ENCODE measurements at places on chromosomes 1 and 21.

GRCh38 chr1:54800899-54801759, at the start of gene TTC22:
TSS of gene TTC22 (minus strand) at chr1:54801323. CDS start at chr1:54801163, 160 bp downstream.
- peak; percentile 64 for ATAC-seq

DNA sequence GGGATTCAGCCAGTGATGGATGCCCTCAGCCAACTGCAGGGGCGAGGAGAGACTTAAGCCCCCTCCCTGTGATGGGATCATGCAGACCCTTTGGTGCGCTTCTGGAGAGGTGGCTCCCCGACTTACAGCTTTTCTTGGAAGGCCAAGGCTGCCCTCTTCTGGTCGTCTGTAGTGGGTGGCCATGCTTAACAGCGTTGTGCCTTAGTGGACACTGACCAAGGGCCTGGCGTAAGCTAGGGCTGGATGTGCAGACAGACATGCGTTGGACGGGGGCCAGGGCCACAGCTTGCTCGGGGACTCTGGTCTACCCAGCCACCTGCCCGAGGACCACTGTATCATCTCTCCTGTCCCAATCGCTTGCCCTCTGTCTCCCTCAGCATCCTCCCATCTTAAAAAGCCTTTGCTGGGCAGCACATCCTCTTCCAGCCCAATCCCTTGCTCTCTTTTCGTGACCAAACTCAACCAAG, 5.5 kb downstream of the AZIN2 start:
- peak; percentile 64 for ATAC-seq

GRCh38 chr21:30463713-30464112, 16.5 kb downstream of the KRTAP19-1 start:
- ATAC-seq: no peak

- ATAC-seq: no peak
Observed at GRCh38 chr1:199629624-199630023, 397.9 kb upstream of the NR5A2 start.

GRCh38 chr1:43432907-43433306, 20.8 kb downstream of the HYI start:
- no peak for ATAC-seq

DNA sequence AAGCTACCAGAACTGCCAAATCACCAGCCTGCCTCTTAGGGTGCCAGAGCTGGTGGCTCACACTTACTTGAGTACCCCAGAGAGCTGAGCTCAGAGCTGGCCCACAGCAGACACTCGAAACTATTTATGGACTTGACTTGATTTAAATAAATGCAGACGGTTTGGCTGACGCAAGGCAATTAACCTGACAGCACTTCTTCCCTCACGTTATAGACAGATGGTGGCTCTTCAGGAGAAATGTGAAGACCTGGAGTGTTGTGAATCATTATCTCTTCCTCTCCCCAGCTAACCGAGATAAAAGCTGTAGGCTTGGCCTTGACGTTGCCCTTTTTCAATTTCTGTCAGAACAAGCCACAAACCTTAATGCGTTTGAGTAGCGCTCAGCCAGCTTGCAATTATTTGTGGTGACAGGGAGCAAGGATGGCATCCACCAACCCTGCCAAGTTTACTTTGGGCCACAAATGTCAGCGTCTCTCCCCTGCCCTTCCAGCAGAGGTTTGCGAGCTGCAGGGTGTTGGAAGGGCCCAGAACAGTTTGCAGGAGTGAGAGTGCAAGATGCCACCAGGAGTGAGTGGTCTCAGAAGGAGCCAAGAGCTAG, 34.0 kb upstream of the BCAR3 start:
- ATAC-seq: peak; percentile 79

- ATAC-seq: no peak
Observed at GRCh38 chr1:159212596-159212995, 7.9 kb downstream of the ACKR1 start.

GRCh38 chr1:56908619-56909221, 54.1 kb downstream of the C8A start:
- ATAC-seq: no peak

- no peak for ATAC-seq
Observed at GRCh38 chr1:172373864-172374263, 46.6 kb upstream of the C1orf105 start.

DNA sequence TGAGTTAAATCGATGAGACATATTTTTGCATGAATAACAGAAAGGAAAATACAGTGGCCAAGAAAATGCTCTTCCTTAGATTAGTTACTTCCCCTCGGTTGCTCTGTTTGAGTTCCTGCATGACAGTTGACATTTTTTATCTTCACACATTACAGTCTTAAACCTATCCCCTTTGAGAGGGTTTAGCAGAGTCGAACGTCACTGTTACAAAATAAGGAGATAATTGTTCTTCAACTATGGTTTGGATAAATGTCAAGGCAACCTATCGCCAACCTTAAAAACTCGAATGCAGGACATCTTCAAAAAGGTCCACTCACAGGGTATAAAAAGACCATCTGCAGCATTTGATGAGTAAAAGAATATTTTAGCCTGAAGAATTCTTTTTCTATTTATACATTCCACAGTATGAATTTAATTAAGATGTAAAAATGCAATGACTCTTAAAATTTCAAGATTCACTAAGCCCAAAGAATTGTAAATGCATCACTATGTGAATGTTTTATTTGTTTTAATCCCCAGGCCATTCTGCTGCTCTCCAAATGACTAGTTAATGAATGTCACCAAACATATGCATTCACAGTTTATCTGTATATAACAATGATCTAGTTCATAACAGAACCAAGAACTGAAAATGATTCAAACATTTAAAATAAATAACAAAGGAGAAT, 68.9 kb upstream of the COL11A1 start:
- ATAC-seq: no peak

- no peak for ATAC-seq
Observed at GRCh38 chr1:112460615-112461014, 48.1 kb upstream of the WNT2B start.

GRCh38 chr1:7608628-7609305, 162.3 kb upstream of the VAMP3 start:
- ATAC-seq: no peak

GRCh38 chr1:179327679-179328078, 34.1 kb downstream of the SOAT1 start:
- no peak for ATAC-seq

DNA sequence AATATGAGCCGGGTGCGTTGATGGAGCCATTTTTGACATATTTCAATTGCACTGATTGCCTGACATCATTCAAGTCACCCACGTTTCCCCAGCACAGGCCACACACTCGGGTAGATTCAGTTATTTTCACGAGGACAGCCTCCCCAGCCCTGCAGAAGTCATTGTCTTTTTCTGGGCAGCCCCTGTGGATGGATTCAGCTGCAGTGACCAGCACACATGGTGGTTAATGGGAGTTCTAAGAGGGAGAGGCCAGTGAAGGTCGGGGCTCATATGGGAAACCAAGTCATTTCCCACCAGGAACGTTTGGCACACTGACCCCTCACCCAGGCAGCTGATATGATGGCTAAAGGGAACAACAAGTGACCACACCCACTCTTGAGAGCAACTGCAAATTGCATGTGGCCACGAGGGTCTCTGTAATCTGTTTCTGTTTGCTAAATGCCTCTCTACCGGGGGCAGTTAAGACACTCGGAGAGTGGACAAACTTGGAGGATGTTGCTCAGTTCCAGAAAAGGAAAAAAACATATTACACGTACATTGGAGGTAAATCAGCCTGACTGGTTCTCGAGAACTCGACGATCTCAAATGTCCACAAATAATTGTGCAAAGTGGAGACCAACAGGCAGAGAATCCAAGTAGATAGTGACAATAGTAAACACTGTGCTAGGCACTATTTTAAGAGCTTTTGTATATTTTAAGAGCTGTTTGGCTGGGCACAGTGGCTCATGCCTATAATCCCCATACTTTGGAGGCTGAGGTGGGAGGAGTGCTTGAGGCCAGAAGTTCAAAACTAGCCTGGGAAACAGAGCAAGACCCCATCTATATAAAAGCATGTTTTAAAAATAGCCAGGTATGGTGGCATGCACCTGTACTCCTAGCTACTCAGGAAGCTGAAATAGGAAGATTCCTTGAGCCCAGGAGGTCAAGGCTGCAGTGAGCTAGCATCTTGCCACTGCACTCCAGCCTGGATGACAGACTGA, 167.2 kb upstream of the IRF2BP2 start:
- no peak for ATAC-seq

DNA sequence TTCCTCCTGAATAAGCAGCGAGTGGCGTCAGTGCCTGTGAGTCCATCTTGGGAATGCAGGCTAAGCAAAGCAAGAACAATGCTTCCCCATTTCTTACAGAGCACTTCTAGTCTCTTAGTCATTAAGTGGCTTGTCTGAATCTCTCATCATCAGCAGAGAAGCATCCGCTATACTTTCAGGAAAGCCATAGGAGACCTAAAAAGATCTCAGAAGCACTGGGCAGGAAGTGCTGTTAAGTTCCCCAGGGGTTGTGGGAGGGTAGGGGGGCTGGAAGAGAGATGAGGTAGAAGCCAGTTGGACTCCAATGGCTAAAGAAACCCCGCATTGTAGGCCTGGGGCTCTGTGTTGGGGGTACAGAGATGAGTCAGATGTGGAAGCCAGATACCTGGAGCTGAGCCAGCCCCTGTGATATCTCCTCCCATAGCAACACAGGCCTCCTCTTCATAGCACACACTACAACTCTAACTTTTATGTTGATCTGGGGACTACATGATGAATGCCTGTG, 44.9 kb downstream of the SYT6 start:
- peak; percentile 16 for ATAC-seq

DNA sequence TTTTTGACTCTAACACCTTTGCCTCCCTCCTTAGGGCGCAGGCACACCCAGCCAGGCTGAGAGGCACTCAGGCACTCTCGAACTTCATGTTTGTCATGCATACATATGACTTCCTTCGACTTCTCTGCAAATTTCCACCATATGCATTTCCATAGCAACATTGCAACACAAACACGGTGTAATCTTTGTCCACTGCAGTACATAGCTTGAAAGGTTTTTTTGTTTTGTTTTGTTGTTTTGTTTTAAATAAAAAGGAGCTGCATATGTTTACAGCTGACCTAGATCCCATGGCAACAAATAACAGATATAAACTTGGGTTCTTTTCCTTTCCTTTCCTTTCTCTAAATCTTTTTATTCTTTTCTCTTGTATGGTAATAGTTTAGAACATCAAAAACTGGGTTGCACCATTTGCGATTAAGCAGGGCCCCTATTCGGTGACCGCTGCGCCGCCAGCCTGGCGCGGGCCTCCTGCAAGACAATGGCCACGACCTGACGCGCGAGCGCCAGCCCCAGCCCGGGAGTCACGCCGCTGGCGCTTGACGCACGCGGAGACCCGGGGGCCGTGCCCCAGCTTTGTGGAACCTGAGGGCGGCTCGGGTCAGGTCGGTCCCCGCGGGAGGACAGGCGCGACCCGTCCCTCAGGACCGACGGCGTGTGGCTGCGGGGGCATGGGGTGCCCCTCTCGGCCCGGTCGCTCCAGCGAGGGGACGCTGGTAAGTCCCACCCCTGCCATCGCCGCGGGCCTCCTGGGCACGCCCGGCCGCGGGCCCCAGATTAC, 35.2 kb downstream of the CCN1 start:
- no peak for ATAC-seq

DNA sequence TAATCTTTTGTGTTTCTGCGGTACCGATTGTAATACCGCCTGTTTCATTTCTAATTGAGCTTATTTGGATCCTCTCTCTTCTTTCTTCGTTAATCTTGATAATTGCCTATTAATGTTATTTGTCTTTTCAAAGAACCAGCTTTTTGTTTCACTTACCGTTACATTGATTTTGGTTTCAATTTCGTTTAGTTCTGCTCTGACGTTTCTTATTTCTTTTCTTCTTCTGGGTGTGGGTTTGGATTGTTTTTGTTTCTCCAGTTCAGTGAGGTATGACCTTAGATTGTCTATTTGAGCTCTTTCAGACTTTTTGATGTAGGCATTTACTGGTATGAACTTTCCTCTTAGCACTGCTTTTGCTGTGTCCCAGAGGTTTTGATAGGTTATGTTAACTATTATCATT, 9.4 kb downstream of the OR2M2 start:
- no peak for ATAC-seq

DNA sequence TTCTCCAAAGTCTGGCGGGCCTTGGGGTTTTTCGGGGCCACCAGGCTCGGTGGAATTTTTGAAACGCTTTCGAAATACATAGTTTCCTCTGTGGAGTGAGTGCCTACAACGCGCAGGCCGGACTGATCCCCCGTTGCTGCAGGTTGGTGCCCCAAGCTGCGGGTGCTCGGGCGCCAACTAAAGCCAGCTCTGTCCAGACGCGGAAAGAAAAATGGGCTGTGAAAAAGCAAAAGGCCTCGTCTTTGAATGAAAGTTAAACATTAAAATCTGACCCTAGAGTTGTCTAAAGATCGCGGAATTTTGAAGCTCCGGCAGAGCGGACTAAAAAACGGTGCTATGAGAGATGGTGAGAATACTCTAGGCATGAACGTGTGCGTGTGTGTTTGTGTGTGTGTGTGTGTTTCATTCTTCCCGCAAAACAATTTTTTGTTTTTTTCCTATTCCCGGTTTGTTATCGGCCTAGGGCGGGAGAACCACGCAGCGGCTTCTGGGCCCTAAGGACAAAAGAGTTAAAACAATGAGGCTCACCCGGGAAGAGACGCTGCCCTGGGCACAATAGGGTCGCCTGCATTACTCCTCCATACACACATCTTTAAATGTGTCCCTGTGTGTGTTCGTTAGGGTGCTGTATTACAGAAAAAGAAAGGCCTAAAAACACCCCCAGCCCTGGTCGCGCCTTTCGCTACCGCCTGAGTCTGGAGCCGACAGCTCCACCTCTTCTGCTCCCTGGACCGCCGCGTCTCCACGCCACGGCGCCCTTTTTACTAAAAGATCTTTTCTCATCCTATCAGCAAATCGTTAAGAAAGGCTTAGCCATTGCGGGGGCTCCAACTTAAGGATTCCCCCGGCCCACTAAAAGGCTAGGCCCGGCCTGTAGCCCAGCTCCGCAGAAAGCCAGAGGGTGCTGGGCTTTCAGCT, 3.2 kb downstream of the TBX15 start:
- ATAC-seq: no peak

GRCh38 chr21:42939582-42940413, 14.4 kb upstream of the ERVH48-1 start:
- no peak for ATAC-seq

DNA sequence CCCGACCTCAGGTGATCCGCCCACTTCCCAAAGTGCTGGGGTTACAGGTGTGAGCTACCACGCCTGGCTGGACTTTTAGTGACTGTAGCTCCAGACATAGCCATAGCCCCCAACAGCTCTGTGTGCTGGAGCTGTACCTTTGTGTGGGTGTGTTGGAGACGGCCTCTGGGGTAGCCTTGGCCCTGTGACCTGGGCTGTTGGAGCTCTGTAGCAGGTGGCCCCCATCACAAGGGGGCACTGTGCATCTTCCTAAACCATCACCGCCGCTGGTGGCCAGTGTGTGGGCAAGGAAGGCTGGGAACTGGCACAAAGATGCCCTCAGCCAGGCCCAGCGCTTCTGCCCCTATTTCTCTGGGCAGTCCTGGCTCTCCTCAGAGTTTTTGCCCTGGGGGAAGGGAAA, 38.4 kb upstream of the FOXO6 start:
- ATAC-seq: peak; percentile 76

DNA sequence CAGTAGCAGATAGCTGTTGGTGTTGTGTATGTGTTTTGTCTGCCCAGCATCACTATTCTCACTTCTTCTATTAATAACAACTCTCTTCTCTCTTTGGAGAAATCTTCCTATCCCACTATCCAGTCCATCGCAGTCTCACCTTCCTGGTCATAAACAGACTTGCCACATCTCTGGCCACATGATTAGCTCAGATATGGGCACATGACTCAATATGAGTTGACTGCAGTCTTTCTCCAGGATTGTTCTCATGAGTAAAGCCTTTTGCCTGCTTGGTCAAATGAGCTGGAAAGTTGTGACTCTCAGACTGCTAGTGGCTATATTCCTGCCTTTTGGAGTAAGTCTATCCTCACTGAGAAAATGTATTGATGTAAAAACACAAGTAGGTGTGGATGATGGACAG, 32.9 kb upstream of the TADA1 start:
- no peak for ATAC-seq

All from activated T-helper 17 cell treated with anti-CD3 and anti-CD28 coated beads, Interleukin-2, amount 50 U/mL, for 72 hours (primary cell).